ENCODE measurements at places on chromosomes 11 and 22.

- DNase-seq: no peak
Observed at GRCh38 chr11:75482931-75483469, 42.7 kb downstream of the GDPD5 start.

DNA sequence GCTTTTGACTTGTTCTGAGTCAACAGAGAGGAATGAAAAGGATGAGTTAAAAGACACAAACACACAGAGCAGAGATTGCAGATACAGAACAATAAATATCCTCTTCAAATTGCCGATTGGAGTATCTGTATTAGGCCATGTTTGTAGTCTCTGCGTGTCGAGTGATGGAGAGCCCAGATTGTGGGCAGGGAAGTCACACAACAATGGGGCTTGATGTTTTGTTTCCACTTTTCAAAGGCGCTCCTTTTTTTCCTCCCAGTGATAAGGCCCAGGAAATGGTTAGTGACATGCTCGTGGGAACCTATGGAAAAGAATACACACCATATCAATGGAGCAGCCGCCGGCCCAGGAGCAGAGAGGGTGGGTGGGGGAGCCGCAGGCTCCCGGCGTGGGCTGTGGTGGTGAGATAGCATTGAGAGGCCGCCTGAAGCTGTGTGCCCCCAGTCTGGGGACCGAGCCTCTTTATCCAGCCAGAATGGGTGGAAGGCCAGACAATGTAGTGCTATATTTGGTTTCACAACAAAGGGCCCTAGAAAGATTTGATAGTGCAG lies 555.9 kb downstream of the INSC start:
- DNase-seq: no peak

GRCh38 chr11:66467756-66468155 lies 1.1 kb downstream of the PELI3 start:
- DNase-seq: no peak

GRCh38 chr11:9008011-9008550 lies 4.3 kb upstream of the NRIP3 start:
- DNase-seq: no peak

DNA sequence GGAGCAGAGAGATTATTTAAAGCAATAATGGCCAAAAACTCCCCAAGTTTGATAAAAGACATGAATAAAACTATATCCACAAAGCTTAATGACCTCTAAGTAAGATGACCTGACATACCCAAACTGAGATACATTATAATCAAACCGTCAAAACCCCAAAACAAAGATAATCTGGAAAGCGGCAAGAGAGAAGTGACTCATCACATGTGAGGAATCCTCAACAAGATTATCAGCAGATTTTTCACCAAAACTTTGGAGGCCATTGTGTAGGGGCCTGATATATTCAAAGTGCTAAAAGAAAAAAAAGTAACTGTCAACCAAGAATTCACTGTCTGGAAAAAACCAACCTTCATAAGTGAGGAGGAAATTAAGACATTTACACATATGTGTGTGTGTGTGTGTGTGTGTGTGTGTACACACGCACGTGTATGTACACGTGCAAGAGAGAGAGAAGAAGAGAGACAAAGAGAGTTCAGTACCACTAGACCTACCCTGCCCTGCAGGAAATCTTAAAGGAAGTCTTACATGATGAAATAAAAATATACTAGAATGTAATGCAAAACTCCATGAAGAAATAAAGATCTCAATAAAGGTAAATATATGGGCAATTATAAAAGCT lies 752.4 kb downstream of the NELL1 start:
- DNase-seq: no peak

DNA sequence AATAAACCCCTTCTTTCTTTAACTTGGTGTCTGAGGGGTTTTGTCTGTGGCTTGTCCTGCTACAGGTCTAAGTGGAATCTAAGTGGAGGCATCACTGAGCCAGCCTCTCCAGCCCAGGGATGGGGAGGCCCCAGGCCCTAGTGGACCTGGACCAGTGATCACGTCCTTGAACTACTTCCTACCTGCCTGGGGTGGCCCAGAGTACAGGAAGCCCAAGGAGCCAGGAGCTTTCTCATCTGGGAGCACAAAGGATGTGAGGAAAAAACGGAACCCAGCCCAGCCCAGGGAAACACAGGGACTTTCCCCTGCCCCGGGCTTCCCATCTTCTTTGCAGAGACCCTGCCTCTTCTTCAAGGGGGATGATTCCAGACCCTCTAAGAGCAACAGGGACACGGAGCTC lies 3.5 kb upstream of the CD5 start:
- DNase-seq: no peak

DNA sequence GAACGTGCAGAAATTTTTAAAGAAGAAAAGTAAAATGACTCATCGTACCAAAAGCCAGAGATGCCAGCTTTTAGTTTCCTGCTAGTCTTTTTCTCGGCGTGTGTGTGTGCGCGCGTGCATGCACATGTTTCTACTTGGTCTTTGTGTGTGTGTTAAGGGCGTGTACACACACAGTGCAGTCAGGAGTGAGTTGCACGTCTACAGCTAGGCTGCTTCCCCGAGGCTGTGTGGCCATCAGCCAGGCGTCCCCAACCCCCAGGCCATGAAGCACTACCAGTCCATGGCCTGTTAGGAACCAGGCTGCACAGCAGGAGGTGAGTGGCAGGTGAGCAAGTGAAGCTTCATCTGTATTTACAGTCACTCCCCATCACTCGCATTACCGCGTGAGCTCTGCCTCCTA lies 36.4 kb downstream of the KCNQ1 start:
- DNase-seq: no peak

- DNase-seq: no peak
Observed at GRCh38 chr11:76910620-76911414, 50.1 kb downstream of the ACER3 start.

GRCh38 chr11:13278609-13279486 lies 1.3 kb downstream of the BMAL1 start:
- DNase-seq: no peak

- no peak for DNase-seq
Observed at GRCh38 chr11:100469835-100470234, 217.3 kb upstream of the ARHGAP42 start.
